NCI-H187 (cell line): ENCODE measurements at places on chromosomes 3 and 15.

DNA sequence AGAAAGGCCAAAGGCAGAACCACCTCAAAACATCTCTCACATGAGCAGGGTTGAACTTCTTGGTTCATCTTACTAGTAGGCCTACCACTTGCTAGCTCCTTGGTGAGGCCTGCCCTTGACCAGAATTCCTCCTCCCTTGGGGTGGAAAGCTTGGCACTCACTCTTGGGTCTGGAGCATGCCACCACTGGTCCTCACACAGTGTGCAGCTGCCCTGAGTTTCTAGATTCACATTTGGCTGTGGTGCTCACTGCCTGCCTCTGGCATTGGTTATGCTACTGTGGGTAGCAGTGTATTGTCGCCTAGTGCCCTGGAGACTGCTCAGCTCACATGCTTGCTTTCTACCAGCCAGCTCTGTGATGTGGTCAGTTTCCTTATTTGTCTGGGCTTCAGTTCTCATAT is 23.7 kb downstream of the OXNAD1 start:
- DNase-seq = no peak

- DNase-seq = no peak
Measured at GRCh38 chr3:88075497-88075896, 16.4 kb downstream of the ZNF654 start.

GRCh38 chr3:170814822-170815221 is 55.2 kb downstream of the RPL22L1 start:
- DNase-seq = no peak

- no peak for DNase-seq
Measured at GRCh38 chr3:20201143-20201542, 15.1 kb upstream of the SGO1 start.

- no peak for DNase-seq
Measured at GRCh38 chr15:97959724-97960363, 659 bp upstream of the ARRDC4 start.

GRCh38 chr3:168427835-168428475 is 332.2 kb upstream of the GOLIM4 start:
- no peak for DNase-seq

- no peak for DNase-seq
Measured at GRCh38 chr3:177050501-177051237, 146.6 kb downstream of the TBL1XR1 start.

DNA sequence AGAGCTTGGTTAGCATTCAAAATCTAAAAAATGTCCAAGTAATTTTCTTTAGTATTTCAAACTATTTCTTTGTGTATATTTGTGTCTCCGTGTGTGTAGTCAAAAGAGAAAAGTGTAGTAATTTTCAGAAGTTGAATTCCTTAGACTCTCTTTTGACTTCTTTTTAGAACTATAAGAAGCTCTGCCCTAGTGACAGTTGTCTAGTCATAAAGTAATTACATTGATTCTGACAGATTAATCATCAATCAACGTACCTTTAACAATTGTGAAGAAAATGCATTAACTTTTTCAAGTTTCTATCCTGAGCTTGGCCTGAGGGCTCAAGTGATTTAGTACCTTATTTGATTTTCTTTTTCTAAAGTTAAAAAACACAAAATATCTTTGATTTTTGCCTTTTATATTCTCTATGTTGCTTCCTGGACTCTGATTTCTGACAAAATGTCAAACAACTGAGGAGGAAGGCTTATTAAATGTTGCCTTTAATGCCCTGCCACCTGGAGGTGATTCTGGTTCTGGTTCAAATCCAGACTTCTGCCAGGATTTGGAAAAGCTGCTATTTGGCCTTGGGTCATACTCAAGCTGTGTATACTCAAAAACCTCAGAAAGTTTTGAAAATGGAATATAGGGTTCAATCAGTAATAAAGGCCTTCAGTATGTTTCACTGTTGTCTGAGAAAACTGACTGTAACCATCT is 653.6 kb downstream of the NSUN3 start:
- no peak for DNase-seq

- no peak for DNase-seq
Measured at GRCh38 chr3:179973931-179974361, 62.8 kb downstream of the PEX5L start.

DNA sequence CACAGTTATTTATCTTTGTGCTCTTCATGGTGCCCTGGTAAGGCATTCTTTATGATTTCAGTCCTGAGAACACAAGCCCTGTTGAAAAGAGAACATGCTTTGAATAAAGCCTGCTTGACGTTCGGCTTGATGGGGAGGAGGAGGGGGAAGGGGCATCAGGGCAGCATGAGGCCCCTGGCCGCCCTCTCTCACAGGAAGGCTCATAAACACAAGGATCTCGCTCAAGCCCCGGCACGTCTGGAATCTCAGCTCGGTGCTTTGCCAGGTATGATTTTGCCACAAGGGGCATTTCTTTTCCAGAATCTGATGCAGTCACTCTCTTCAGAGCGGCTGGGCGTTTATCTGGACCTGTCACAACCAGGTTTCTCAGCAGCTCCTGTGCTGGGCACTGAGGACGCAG is 129.4 kb downstream of the DNAJB8 start:
- no peak for DNase-seq

DNA sequence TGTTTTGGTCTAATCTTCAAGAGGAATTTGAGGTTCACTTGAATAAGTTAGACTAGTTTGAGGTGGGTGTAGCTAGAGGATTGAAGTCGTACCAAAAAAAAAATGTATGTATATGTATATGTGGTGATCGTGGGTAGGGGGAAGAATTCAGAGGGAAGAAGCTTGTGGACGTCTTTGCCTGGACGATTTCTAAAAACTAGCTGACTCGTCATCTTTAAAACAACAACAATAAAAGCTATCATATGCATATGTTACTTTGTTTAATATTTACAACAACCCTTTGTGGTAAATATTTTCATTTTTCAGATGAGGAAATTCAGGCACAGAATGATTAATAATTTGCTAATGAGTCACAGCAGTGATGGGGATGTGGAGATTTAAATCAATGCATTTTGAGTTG is 18.1 kb downstream of the RNF111 start:
- no peak for DNase-seq

DNA sequence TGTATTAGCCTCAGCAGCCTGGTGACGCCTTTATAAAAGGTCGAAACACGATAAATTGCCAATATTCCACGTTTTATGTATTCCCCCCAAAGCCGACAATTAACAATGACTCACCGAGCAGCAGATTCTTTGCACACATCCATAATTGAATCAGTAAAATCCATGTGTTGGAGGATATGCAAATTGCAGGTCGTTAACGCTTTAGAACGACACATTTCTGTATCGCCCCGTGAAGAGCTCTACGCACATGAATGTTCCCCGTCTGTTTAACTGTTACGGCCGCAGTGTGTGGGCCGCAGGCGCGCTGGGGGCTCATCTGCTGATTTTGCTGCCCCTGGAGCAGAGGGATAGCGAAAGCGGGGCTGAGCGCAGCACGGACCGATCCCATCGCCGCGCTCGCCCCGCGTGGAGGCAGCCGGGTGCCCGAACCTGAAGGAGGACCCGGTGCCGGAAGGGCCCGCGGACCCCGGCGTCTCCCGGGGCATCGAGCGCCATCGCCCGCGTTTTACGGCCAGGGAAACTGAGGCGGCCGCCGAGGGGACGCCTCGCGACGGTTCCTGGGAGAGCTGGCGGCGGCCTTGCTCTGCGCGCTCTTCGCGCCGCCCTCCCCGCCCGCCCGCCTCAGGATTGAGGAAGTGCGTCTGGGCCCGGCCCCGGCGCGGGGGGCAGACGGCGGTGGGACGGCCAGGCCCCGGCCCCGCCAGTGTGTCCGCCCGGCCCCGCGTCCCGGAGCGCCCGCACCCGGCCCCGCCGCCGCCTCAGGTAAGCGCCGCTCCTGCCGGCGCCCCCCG is at the start of gene LRRK1:
LRRK1 (plus strand) TSS at position 668 of the 791 bp plus-strand sequence. CDS start 5,276 bp downstream, outside the sequence.
- peak; percentile 69 for DNase-seq

GRCh38 chr3:161559177-161559998 is 62.8 kb downstream of the OTOL1 start:
- no peak for DNase-seq

- no peak for DNase-seq
Measured at GRCh38 chr3:17231537-17232261, 346.9 kb downstream of the PLCL2 start.

DNA sequence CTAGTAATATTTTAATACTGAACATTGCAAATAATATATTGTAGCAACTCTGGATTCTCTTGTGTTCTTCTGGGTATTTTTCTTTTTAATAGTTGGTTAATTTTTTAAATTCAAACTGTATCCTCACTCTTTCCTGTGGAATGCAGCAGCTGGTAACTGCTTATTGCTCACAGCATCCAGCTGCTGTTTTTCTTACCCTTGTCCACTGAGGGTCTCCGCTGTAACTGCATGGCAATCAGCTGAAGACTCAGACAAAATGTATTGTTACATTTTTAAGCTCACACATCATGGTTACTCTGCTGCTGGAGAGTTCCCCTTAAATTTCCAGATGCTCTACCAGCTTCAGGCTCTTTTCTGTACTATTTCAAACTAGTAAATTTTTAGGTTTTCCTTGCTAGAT is 227.6 kb downstream of the MBNL1 start:
- DNase-seq = no peak

DNA sequence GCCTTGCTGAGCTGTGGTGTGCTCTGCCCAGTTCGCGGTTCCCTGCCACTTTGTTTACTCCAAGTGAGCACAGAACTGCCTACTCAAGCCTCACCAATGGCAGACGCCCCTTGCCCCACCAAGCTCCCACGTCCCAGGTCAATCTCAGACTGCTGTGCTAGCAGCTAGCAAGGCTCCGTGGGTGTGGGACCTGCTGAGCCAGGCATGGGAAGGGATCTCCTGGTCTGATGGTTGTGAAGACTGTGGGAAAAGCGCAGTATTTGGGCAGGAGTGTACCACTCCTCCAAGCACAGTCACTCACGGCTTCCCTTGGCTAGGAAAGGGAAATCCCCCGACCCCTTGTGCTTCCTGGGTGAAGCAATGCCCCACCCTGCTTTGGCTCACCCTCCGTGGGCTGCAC is 45.0 kb downstream of the SLC12A6 start:
- no peak for DNase-seq

DNA sequence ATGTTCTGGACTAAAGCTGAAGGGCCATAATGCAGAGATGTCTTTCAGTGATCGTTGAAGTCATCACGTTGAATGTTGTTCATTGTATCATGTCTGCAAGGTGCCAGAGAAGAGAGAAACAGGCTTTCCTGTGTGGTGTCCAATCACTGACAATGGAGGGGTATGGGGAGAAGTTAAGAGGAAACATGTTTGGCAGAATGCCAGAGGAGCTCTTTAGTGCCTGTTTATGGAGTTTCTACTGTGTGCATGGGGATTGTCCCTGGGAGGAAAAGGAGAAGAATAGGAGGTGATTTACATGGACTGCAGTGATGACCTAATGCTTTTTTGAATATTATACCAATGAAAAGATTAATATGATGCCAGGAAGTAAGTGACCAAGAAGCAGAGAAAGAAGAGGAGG is 11.7 kb downstream of the SCAANT1 start:
- no peak for DNase-seq

- DNase-seq = no peak
Measured at GRCh38 chr3:169953462-169954141, 13.0 kb upstream of the SEC62 start.

DNA sequence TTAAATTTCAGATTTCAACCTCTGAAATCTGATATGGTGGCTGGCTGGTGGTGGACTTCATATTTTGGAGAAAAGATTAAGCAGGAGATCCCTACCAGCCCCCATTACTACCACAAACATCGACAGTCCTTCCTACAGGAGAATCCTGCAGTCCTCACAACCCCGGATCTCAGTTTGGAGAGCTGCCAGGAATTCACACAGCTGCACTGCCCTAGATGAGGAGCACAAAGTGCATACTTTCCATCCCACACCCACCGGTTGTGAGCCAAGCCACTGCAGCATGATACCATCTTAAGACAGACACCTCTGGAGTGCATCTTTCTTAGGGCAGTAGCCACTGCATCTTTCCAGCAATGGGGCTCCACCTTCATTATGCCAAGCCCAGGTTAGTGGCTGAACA is 185.5 kb upstream of the GPR149 start:
- no peak for DNase-seq

- no peak for DNase-seq
Measured at GRCh38 chr3:187296058-187296457, 4.5 kb upstream of the MASP1 start.

DNA sequence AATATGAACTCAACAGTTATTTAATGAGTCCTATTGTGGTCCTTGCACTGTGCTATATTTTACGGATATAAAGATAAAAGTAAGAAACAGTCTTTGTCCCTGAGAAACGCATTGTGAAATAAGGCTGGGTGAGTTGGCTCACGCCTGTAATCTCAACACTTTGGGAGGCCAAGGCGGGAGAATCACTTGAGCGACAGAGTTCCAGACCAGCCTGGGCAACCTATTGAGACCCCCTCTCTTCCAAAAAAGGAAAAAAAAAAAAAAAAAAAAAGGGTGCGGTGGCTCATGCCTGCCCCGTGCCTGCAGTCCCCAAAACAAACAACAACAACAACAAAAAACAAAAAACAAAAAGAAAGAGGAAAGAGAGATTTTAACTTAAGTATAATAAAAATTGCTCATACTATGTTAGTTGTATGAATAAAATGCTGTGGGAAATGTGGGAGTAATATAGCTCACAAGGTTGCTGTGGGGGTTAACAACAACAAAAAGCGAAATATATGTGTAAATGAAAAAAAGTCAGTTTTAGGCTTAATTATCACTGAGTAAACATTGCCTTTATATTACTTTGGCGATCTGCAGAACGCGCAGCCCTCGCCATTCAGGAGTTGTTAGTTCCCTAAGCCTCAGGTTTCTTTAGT is 461 bp upstream of the FNDC3B start:
- no peak for DNase-seq

GRCh38 chr15:53196242-53196641 is 406.1 kb upstream of the ONECUT1 start:
- DNase-seq = no peak

- DNase-seq = no peak
Measured at GRCh38 chr15:51848811-51849210, 19.4 kb downstream of the TMOD3 start.

GRCh38 chr3:31802981-31803740 is 177.9 kb downstream of the OSBPL10 start:
- DNase-seq = no peak

- DNase-seq = no peak
Measured at GRCh38 chr15:70063261-70063925, 34.3 kb downstream of the TLE3 start.

DNA sequence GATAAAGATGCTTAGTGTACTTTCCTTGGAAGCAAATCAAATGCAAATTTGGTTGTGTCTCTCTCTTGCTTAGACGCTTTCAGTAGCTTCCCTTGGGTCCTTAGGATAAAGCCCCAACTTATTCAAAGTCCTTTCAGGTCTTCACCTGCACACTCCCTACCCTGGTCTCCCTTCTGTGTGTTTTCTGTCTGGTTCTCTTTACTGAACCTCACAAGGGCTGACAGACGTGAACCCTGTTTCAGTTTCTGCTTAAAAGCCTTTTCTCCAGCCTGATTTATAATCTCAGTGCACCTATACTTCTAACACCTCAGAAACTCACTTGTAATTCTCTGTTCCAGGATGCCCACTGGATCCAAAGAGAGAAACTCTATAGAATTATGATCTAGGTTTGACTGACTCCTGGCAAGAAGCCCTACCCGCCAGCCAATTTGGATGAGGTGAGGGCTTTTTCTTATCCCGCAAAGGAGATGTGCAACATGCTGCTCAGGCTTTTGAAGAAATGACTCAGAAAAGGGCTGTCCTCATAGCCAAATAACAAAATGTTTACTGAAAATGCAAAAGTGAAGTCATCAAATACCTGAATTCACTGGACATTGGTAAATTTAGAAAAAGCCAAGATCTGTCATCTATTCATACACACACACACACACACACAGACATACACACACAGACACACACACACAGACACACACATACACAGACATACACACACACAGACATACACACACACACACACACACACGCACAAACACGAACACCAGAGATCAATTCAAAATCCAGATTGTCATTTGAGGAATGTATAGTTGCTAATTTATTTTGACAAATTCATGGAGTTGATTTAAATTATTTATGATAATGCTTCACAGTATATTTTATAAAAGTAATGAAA is 102.4 kb upstream of the EOMES start:
- no peak for DNase-seq
